Chondrocyte (in vitro differentiated cells): ENCODE measurements at places on chromosomes 16 and 17. TPM values are rescaled to one million over a fixed set of nuclear protein-coding genes. Genes with fewer than 3 reads are reported as not detected.

DNA sequence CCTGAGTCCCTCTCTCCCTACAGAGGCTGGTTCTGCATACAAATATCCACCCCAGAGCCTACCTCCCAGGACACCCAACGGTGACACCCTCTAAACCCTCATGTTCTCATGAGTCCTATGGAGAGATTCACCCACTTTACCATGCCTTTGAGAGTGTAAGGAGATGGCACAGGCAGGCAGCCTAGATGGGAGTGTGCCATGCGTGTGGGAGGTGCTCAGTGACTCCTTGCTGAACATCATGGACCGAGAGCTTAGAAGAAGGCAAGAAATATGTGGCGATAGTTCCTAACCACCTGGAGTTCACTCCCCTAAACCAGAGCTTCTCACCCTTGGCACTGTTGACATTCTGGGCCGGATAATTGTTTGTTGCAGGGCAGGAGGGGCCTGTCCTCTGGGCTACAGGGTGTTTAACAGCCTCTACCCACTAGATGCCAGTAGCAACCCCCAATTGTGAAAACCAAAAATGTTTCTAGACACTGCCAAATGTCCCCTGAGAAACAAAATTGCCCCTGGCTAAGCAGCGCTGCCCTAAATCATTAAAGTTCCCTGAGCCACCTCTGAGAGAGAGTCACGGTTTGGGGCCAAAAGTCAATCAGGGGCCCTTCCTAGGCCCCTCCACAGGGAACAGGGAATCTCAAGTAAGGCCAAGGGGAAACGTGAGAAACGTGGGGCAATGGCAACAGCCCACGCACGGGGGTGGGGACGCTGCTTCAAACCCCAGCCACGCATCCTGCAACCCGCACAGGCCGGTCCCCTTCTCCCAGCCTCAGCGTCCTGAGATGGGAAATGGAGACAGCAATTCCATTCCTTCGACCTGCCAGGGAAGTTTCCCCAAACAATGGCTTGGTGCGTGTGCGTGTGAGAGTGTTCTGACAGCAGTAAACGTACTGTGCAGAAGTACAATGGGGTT lies 66.8 kb downstream of the C16orf78 start:
- H3K4me3 ChIP-seq, result no peak overlapping the region
- peaks cover 3% of the 10 kb centered on the region for H3K4me1 ChIP-seq
- no peak for DNase-seq
- peaks cover 48% of the 10 kb centered on the region for H3K27me3 ChIP-seq

DNA sequence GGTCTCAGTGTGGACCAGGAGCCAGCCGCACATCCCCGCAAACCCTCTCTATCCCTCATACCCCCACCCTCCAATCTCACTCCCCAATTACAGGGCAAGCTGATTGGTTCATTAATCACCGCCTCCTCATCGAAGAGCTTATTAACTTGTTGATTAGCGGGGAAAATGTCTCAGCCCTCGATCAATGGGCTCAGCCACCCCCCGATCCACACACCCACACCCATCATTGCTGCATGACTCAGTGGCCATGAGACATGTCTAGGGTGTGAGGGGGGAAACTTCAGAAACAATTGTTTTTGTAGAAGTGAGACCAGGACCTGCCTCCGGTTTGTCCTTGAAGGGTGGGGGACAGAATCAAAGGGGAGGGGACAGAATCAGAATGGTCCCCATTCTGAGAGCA lies 2.5 kb upstream of the PYY start:
- peaks cover 1% of the 10 kb centered on the region for H3K36me3 ChIP-seq
- peaks cover 8% of the 10 kb centered on the region for H3K4me1 ChIP-seq
- peaks cover 32% of the 10 kb centered on the region for H3K27me3 ChIP-seq
- H3K27ac ChIP-seq, result no peak overlapping the region
- no peak overlapping the region for H3K4me3 ChIP-seq

GRCh38 chr17:4536259-4536741 lies 18.9 kb downstream of the MYBBP1A start:
- DNase-seq, result no peak
- H3K4me3 ChIP-seq, result no peak overlapping the region
- no peak overlapping the region for H3K27ac ChIP-seq
- H3K4me1 ChIP-seq, result no peaks in the 10 kb centered on the region

DNA sequence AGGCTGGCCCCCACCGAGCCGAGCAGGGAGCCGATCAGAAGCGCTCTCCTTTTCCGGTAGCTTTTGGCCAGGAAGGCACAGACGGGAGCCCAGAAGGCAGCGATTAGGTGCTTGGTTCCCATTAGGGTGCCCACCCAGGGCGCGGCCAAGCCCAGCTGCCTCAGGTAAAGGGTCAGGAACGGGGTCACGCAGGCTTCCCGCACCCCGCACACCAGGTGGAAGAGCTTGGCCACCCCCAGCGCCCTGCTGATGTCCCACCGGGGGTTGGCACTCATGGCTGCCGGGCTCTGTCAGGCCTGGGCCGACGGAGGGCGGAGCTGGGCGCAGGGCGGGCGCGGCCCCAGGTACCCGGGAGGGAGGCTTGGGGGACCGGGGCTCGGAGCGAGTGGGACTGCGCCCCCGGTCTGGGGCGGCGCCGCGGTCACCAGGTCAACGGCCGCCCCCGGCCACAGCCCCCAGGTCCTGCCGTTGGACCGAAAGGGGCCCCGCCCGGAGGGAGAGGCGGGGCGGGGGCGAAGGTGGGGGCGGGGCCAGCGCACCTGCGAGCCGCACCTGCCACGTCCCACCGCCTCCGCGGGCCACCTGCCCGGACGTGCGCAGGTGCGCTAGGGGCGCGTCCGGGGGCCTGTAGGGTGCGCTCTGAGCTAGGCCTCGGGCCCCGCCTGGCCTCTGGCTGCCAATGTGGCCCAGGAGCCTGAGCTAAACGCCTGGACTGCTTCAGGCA lies at the start of gene MFSD6L:
MFSD6L (minus strand) TSS at position 520 of the 724 bp plus-strand sequence; CDS start at position 275, 245 bp downstream.
- no peak within 1 kb of the TSS for H3K27ac ChIP-seq
- no peak for DNase-seq
- H3K27me3 ChIP-seq, result no peaks in the 10 kb centered on the region
- peaks cover 2% of the 10 kb centered on the region for H3K36me3 ChIP-seq

Gene SLC5A10
- not detected in 3 replicates for total RNA-seq

Gene COL1A1
- 34,852 to 36,120 TPM (median 35,333 TPM) in 3 replicates for total RNA-seq
